Stimulated activated CD4-positive, alpha-beta T cell treated with anti-CD3 and anti-CD28 coated beads, Interleukin-4, amount 100 ng/mL, for 48 hours (primary cell): ENCODE measurements at places on chromosomes 2 and 18.
A peak's percentile ranks its signal among the peaks of the same experiment; 100 is the strongest.

DNA sequence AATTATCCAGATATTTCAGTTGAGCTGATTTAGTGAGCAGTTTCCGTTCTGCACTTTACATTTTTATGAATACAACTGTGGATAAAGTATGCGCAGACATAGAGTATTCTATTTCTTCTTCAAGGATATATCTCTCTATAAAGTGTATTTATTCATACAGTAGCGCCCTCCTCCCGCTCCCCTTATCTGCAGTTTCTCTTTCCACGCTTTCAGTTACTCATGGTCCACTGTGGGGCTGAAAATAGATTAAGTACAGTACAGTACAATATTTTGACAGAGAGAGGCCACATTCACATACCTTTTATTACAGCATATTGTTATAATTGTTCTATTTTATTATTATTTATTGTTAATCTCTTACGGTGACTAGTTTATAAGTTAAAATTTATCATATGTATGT is 19.7 kb upstream of the FHL2 start:
- DNase-seq = no peak

DNA sequence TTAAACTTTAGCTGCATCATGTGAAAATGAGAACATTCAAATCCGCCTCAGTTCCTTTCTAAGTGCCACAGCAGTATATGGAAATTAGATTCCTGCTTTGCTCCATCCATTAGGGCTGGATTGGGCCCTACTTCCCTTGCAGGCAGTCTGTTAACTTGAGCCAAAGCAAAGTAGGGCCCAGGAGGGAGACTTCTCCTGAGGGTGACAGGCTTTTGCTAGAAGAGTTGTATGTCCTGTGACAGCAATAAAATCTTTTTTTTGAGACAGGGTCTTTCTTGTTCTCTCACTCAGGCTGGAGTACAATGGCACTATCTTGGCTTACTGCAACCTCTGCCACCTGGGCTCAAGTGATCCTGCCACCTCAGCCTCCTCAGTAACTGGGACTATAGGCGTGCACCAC is 28.1 kb downstream of the VIL1 start:
- no peak for DNase-seq

- DNase-seq = peak; percentile 44
Measured at GRCh38 chr2:127080938-127081755, 25.8 kb downstream of the BIN1 start.

- DNase-seq = no peak
Measured at GRCh38 chr2:212894026-212894425, 257.4 kb downstream of the IKZF2 start.

- no peak for DNase-seq
Measured at GRCh38 chr2:48965204-48965603, 189.1 kb downstream of the FSHR start.
